ENCODE measurements at places on chromosomes 4 and X. TPM values are rescaled to one million over a fixed set of nuclear protein-coding genes. Genes with fewer than 3 reads are reported as not detected.

GRCh38 chr4:114279711-114280110 lies 300.3 kb upstream of the ARSJ start:
- DNase-seq: no peak
- H3K27ac ChIP-seq: no peak overlapping the region
- H3K27me3 ChIP-seq: no peaks in the 10 kb centered on the region
- H3K36me3 ChIP-seq: no peaks in the 10 kb centered on the region
- H3K4me3 ChIP-seq: no peak overlapping the region

- H3K4me1 ChIP-seq: no peaks in the 10 kb centered on the region
- no peak overlapping the region for H3K4me3 ChIP-seq
- H3K27me3 ChIP-seq: no peaks in the 10 kb centered on the region
- H3K27ac ChIP-seq: no peak overlapping the region
- H3K36me3 ChIP-seq: no peaks in the 10 kb centered on the region
- DNase-seq: no peak
These were observed 23.8 kb downstream of the RAPGEF2 start for GRCh38 chr4:159126716-159127115.

DNA sequence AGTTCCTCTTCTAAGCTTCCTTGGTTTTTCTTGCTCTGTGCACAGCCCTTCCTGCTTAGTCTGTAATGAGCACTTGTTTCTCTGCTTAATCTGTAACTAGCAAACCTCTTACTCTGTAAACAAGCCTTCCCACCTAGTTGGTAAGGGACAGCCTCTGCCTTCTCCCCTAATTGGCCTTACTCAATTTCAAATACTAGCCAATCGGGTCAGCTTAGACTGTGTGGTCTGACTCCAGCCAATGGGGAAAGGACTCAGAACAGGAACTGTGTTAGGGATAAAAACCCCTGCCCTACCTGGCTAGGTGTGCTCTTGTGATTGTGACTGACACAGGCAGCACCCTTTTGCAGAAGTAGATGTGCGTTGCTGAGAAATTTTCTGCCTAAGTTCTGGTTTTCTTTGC lies 136.5 kb upstream of the AADAT start:
- H3K4me1 ChIP-seq: no peaks in the 10 kb centered on the region
- H3K27ac ChIP-seq: no peak overlapping the region
- H3K36me3 ChIP-seq: no peaks in the 10 kb centered on the region
- DNase-seq: no peak
- H3K4me3 ChIP-seq: no peak overlapping the region
- H3K27me3 ChIP-seq: no peaks in the 10 kb centered on the region

DNA sequence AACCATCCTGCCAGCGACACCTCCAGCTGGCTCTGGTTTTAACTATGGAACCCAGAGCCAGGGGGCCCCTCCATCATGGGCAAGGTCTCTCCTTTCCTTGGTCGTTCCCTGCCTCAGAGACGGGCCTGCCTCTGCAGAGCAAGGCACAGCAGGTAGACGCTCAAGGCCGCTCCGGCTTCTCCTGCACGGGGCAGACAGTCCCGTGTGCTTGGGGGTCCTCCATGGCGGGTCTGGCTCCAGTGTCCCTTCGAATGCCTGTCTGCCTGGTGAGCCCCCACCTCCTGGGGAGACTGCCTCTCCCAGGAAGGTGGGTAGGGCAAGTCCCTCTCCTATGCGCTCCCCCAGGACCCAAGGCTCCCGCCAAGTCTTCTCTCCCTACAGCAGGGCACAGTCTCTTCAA lies 71.5 kb downstream of the ACOX3 start:
- H3K4me3 ChIP-seq: no peak overlapping the region
- H3K27me3 ChIP-seq: no peaks in the 10 kb centered on the region
- no peak overlapping the region for H3K27ac ChIP-seq
- no peaks in the 10 kb centered on the region for H3K4me1 ChIP-seq
- H3K36me3 ChIP-seq: no peaks in the 10 kb centered on the region

DNA sequence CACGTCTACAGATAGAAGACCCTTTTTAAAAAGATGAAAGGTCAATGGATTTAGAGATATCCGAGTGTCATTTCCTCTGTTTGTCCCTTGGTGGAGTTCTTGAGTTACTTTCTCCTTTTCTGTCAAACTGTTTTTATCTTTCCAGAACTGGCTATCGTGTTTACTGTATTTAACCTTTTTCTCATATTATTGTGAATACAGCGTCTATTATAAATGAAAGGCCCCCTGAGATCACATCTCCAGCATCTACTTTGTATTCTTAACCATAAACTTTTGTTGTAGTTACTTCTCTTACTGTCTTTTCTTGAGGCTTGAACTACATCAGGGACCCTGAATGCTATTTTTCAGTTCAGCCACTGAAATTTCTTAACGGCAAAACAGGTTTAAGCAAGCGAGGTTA lies 4.0 kb upstream of the PCDH7 start:
- no peak overlapping the region for H3K27ac ChIP-seq
- no peaks in the 10 kb centered on the region for H3K36me3 ChIP-seq
- DNase-seq: no peak
- peak overlapping the region; percentile 55 for H3K4me3 ChIP-seq

- no peak for DNase-seq
- H3K4me3 ChIP-seq: no peak overlapping the region
- no peaks in the 10 kb centered on the region for H3K27me3 ChIP-seq
- H3K27ac ChIP-seq: no peak overlapping the region
- H3K4me1 ChIP-seq: no peaks in the 10 kb centered on the region
These were observed 47.7 kb upstream of the SYTL5 start for GRCh38 chrX:37958525-37959211.

- H3K4me1 ChIP-seq: no peaks in the 10 kb centered on the region
- no peak overlapping the region for H3K4me3 ChIP-seq
- H3K27ac ChIP-seq: no peak overlapping the region
- H3K27me3 ChIP-seq: no peaks in the 10 kb centered on the region
- DNase-seq: no peak
These were observed 50.2 kb upstream of the GABRE start for GRCh38 chrX:152024710-152025109.

DNA sequence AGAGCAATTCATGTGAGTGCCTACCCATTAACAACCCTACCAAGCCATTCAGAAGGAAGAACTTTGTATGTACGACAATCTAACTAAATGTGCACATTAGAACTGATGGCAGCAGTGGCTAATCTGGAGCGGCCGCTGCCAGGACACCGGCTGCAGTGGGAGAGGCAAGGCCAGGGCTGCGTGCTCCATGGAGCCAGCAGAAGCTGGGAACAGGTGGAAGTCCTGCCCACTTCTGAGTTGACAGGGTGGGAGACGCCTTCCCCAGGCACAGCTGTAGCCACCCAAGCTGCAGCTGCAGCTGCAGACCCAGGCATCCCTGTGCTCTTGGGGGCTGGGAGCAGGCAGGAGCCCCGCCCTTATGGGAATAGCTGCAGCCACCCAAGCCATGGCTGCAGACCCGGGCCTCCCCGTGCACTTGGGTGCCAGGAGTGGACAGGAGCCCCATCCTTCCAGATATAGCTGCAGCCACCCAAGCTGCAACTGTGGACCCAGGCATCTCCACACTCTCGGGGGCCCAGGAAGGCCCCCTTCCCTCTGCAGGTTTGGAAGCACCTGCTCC lies 79.1 kb upstream of the DDX60 start:
- no peaks in the 10 kb centered on the region for H3K4me1 ChIP-seq
- H3K4me3 ChIP-seq: no peak overlapping the region
- no peak overlapping the region for H3K27ac ChIP-seq
- H3K36me3 ChIP-seq: no peaks in the 10 kb centered on the region

GRCh38 chrX:103883533-103883932 lies 51.5 kb upstream of the RAB9B start:
- no peak for DNase-seq
- no peaks in the 10 kb centered on the region for H3K36me3 ChIP-seq
- no peak overlapping the region for H3K4me3 ChIP-seq

DNA sequence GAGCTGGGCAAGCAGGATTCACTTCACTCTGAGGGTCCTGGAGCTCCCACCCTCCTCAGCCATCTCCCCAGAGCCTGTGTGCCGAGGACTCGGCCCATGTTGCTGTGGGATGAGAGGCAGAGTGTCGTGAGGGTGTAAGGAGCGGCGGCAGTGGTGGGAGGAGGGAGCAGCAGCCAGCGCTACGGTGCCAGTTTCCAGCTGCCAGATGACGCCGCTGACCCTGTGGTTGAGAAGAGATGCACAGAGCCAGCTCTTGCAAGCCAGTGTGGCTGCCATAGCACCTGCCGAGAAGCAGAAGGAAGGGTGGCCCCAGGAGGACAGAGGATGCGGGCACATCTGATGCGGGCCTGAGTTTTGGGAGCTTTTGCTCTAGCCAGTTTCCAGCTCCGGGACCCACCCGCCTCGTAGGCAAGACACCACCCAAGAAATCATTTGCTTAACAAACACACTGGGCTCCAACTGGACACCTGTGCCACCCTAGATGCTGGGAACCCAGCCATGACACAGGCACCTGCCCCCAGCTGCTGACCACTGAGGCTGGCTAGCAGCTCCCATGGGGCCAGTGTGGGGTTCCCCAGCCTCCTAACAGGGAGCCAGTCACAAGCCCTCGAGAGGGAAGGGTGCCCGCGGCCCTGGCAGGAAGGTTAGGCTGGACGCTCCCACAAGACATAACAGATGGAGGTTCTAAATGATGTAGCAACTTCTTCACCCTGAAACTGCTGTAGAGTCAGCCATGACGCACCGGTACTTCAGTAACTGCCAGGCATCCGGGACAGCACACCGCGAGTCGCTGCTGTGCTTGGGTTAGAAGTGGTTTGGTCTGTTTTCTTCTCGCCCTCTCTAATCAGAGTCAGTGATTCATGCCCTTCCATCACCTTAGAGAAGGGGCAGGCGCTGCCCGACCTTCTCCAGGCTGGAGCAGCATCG lies 8.9 kb downstream of the MSANTD1 start:
- no peaks in the 10 kb centered on the region for H3K27me3 ChIP-seq
- no peak for DNase-seq
- no peak overlapping the region for H3K27ac ChIP-seq

- H3K27ac ChIP-seq: no peak overlapping the region
- no peaks in the 10 kb centered on the region for H3K36me3 ChIP-seq
- no peak overlapping the region for H3K4me3 ChIP-seq
These were observed 303.8 kb upstream of the KLF3 start for GRCh38 chr4:38360201-38360600.

DNA sequence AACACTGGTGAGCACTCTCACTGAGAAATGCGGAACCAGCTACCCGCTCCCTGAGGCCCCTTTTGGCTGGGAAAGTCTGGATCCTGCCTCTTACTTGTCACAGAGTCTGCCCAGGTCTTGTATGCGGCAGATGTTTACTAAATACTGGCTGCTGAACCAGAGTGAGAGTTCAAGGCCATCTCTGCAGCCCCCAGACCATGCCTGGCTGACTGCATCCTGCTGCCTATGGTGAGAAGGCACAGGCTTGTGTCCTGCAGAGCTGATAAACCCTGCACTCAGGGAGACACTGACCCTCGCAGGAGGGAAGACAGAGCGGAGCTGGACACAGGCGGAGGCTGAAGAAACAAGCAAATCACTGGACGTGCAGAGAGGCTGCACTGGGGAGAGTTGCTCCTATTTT lies 46.5 kb downstream of the JAKMIP1 start:
- no peaks in the 10 kb centered on the region for H3K27me3 ChIP-seq
- no peak overlapping the region for H3K27ac ChIP-seq

GRCh38 chr4:117971403-117971802 lies 62.9 kb upstream of the NDST3 start:
- H3K4me1 ChIP-seq: no peaks in the 10 kb centered on the region
- no peaks in the 10 kb centered on the region for H3K27me3 ChIP-seq
- no peaks in the 10 kb centered on the region for H3K36me3 ChIP-seq

DNA sequence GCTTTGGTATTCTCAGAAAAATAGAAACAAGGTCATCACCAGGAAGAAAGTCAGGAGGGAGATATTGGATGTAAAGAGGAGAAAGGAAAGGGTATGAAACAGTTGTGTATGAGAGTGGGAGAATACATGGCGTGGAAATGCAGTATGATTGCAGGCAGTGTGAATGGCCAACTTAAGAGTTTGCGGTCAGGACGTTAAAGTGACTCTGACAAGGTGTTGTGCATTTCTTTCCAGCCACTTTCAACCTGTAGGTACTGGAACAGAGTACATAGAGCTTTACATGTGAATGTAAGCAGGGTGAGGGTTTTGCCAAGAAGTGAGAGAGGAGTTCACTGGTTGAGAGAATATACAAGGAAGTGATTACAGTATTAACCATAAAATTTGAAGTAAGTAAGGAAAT lies 15.7 kb downstream of the ATP10D start:
- H3K36me3 ChIP-seq: no peaks in the 10 kb centered on the region
- DNase-seq: no peak
- no peak overlapping the region for H3K4me3 ChIP-seq
- no peaks in the 10 kb centered on the region for H3K27me3 ChIP-seq
- H3K27ac ChIP-seq: no peak overlapping the region
- peaks cover 5% of the 10 kb centered on the region for H3K4me1 ChIP-seq

GRCh38 chr4:138953961-138954371 lies 61.6 kb upstream of the NOCT start:
- H3K27me3 ChIP-seq: no peaks in the 10 kb centered on the region
- peak overlapping the region; percentile 67 for H3K27ac ChIP-seq
- no peak overlapping the region for H3K4me3 ChIP-seq
- H3K4me1 ChIP-seq: no peaks in the 10 kb centered on the region

GRCh38 chr4:45094684-45095083 lies 368.3 kb upstream of the GNPDA2 start:
- H3K27me3 ChIP-seq: no peaks in the 10 kb centered on the region
- no peaks in the 10 kb centered on the region for H3K36me3 ChIP-seq
- no peak overlapping the region for H3K4me3 ChIP-seq
- H3K4me1 ChIP-seq: no peaks in the 10 kb centered on the region
- DNase-seq: no peak

- no peak overlapping the region for H3K27ac ChIP-seq
- H3K36me3 ChIP-seq: no peaks in the 10 kb centered on the region
- H3K27me3 ChIP-seq: no peaks in the 10 kb centered on the region
- no peaks in the 10 kb centered on the region for H3K4me1 ChIP-seq
- H3K4me3 ChIP-seq: no peak overlapping the region
- no peak for DNase-seq
These were observed 30.4 kb upstream of the CPLX1 start for GRCh38 chr4:856225-856901.

DNA sequence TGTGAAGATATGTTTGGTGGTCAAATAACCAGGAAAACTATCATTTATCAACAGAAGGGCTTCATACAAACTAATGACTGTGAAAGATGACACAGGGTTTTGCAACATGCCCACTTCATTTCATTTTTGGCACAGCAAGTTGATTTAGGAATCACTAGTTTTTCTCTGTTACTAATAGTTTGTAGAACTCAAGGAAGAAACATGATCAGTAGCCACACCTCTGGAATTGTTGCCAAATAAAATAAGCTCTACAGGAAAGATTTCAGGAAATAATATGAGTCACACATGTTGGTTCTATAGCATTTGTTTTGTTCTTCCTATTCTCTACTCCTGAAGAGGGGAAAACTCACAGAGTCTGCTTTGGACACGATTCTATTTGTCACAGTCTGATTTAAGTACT lies 255.4 kb downstream of the TLL1 start:
- H3K36me3 ChIP-seq: no peaks in the 10 kb centered on the region
- no peak overlapping the region for H3K27ac ChIP-seq
- no peak for DNase-seq
- no peaks in the 10 kb centered on the region for H3K27me3 ChIP-seq
- H3K4me3 ChIP-seq: no peak overlapping the region

The GPC4 gene
- total RNA-seq: 8.2 TPM

The DMRTC1 gene
- total RNA-seq: 1.4 TPM

The ASB12 gene
- not detected for total RNA-seq

The HSFX3 gene
- total RNA-seq: not detected
